ENCODE measurements at places on chromosomes 16 and 17.

DNA sequence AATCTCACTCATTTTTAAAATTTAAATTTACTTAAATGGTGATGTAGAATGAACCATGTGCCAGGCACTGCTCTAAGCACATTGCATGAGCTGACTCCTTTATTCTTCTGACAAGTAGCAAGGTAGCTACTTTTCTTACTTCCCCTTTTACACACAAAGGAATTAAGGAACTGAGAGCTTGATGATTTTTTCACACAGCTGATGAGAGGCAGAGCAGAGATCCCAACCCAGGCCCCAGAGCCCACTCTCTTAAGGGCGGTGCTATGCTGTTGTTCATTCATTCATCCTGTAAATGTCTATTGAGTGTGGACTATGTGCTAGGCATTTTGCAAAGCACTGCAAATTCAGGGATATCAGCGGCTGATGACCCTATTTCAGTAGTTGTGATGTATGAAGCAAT is 17.9 kb downstream of the SEC14L5 start:
- DNase-seq, result no peak

- no peak for DNase-seq
Measured at GRCh38 chr17:54372069-54372749, 528.4 kb upstream of the TOM1L1 start.

GRCh38 chr17:9003355-9004131 is 17.8 kb upstream of the NTN1 start:
- no peak for DNase-seq

- no peak for DNase-seq
Measured at GRCh38 chr17:41521574-41522261, 3.0 kb upstream of the KRT15 start.

- DNase-seq, result no peak
Measured at GRCh38 chr17:82897514-82898249, 57.9 kb upstream of the ZNF750 start.

DNA sequence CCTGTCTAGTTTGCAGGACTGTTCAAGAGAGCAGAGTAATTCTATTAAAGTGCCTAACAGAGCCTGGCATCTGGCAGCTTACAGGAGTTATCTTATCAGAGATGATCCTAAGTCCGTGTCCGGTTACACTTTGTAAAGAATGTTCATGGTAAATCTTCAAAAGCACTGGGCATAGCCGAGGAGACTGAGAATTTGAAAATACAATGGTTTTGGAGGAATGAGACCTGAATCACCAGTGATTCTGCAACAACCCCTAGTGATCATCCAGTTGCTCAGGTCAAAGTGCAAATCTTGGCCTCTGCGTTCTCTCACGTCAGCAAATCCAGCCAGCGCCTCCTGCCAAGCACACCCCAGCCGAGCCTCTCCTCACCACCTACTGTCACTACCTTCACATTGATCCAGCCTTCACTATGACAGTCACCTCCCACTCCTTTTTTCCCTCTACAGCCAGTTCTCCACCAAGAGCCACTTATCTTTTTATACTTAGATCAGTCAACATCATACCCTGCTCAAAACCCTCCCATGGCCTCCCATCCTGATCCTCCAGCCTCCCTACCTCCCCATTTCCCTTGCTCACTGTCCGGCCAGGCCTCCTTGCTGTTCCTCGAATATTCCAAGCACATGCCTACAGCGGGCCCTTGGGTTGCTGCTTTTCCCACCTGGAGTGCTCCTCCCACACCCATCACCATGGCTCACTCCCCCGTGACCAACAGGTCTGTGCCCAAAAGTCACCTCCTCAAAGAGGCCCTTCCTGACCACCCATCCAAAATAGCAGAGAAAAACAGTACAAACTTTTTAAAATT is 57.4 kb upstream of the ERN1 start:
- no peak for DNase-seq

GRCh38 chr17:66698270-66698669 is 136.6 kb upstream of the CACNG5 start:
- DNase-seq, result no peak

- DNase-seq, result no peak
Measured at GRCh38 chr17:44417553-44417952, 28.1 kb upstream of the ITGA2B start.

DNA sequence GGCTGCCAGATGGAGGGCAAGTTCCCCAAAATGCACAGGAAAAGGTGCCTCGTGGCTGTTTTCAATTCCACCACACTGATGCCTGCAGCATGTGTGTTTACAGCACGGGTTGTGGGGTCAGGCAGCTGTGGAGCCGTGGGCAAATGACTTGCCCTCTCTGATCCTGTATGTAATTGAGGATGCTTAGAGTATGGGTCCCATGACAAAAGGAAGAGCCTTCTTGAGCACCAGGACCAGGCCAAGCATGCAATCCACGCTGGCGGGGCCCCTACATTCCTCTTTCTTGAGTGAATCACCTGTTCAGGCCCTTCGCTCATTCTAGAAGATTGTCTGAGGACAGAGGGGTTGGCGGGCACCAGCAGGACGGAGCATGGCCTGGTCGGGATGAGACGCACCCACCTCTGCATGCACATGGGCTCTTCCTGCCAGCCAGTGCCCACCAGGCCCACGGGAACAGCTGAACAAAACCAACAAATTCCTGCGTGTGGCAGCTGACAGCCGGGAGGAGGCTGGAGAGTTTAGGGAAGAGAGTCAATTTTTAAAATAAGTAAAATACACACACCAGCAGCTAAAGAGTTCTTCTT is 1.4 kb upstream of the CTRB2 start:
- no peak for DNase-seq

DNA sequence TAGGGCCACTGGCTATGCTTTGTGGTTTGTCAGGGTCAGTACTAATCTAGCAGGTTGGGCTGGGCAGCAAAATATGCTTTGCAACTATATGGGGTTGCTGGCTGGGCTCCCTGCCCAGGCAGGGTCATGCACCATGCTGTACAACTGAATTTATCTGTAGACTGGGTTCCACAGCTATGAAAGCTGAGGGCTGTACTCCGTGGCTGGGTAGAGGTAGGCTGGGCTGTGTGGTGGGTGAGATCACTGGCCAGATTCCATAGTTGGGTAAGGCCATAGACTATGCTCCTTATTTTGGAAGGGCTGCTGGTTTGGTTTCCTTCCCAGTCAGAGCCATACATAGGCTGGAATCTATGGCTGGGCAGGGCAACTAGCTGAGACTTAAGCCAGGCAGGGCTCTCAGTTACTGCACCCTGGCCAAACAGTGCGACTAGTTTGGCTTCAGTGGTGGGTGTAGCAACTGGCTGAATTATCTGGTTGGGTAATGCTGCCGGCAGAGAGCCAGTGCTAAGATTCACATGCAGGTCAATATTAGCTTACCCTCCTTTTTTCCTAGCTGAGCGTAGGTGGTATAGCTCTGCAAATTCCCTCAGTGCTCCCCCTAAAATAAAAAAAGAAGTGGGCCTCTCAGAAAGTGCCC is 769.1 kb upstream of the CDH8 start:
- no peak for DNase-seq

DNA sequence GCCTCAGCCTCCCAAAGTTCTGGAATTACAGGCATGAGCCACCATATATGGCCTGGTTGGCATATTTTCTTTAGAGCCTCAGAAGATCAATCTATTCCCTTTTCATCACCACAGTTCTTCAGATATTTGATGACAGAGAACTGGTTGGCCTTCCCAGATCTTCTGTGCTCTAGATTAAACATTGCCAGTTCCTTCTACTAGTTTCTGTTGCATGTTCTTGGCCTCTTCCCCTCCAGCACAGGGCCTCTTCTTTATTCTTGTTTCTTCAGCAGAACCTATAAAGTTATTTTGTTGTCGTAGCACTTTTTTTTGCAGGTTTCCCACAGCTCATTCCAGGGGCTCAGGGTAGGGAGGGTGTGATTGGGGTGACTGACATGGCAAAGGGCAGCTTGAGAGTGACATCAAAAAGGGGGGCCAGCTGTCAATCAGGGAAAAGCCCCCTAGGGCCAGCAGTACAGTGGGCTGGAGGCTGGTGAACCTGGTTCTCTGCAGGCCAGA is 9.3 kb downstream of the CHD9 start:
- DNase-seq, result no peak

GRCh38 chr17:7843536-7844291 is 9.7 kb downstream of the KDM6B start:
- peak; percentile 77 for DNase-seq

GRCh38 chr17:13584701-13585080 is 17.0 kb downstream of the HS3ST3A1 start:
- no peak for DNase-seq

GRCh38 chr16:67987460-67988160 is 7.3 kb upstream of the DPEP3 start:
- no peak for DNase-seq

GRCh38 chr16:86669937-86670749 is 91.8 kb downstream of the FOXL1 start:
- no peak for DNase-seq

DNA sequence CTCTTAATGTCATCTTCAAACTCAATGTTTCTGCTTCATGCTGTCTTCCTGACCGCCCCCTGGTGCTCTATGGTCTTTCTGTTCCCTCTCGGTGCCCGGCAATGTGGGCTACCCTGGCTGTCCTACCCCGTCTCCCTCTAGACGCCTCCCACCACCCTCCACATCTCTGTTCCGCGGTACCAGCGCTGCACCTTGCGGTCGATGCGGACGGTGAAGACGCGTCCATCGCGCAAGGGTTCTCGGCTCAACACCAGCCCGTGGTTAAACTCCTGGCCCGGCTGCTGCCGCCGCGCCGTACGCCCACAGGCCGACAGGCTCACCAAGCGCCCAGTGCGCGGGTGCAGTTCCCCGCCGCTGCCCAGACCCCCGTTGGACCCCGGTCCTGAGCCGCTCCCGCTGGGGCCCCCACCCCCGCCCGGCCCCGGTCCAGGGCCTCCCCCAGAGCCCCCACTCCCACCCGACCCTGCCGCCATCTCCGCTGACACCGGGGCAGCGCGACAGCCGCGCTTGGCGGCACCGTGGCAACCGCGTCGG is at the start of gene NEURL4:
NEURL4 (minus strand) TSS at position 496 of the 534 bp plus-strand sequence; CDS start at position 473, 23 bp downstream.
- no peak for DNase-seq

DNA sequence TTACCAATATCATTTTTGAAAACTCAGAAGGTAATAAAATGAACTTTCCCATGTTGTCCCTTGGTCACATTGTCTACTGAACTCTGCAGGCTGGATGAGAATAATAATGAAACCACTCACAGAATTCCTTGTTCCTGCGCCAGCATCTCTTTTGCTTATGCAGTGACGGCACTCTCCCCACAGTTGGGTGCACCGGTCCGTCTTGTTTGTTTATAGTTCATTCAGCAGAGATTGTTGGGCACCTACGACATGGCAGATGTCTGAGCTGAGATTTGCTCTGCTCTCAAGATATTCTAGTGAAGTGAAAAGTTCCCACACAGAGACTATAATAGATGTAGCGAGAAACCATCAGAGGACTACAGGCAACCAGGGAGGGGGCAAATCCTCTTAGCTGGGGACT is 375.7 kb upstream of the CDH11 start:
- no peak for DNase-seq

GRCh38 chr17:81049372-81049911 is 14.5 kb downstream of the BAIAP2 start:
- DNase-seq, result no peak

DNA sequence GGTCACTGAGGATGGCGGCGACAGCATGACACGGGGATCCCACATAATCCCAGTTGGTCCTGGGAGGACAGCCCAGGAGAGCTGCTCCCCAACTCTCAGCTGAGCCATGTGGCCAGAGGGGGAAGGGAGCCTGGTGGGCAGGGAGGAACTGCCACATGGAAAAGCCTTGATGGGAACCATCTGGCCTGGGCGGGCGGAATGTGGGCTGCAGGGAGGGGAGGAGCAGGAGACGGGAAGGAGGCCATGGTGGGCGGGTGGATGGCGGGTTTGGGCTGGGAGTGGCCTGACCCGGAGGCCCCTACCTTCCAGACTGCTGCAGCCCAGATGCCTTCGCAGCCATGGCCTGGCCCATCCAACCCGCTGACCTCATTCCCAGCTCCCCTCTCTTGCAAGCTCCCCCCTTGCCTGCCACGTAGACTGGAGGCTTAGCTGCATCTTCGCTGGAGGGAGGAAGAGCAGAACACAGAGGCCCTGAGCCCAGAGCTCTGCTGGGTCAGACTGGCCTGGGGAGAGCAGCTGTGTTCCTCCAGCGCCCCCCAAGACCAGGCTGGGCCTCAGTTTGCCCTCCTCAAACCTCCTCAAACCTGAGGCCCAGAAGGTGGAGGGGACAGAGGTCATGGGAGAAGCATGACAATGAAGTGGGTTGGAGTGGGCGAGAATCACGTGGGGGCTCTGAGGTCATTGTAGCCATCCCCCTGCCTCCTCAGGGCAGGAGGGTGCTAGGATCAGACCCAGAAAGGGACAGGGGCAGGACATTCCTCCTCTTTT is 8.2 kb upstream of the COL1A1 start:
- no peak for DNase-seq

Measured in stimulated activated CD4-positive, alpha-beta T cell treated with anti-CD3 and anti-CD28 coated beads, Interleukin-2, amount 100 ng/mL, for 48 hours (primary cell).